Large intestine (tissue), 12 donors: ENCODE measurements at places on chromosomes 3 and 15. TPM values are rescaled to one million over a fixed set of nuclear protein-coding genes. Genes with fewer than 3 reads are reported as not detected.

GRCh38 chr3:119579366-119580066, at the start of gene ADPRH:
Gene ADPRH, plus strand, starts transcription at chr3:119579492. Its CDS starts 2,678 bp downstream, at chr3:119582170.
- DNase-seq = peak; percentile 95

DNA sequence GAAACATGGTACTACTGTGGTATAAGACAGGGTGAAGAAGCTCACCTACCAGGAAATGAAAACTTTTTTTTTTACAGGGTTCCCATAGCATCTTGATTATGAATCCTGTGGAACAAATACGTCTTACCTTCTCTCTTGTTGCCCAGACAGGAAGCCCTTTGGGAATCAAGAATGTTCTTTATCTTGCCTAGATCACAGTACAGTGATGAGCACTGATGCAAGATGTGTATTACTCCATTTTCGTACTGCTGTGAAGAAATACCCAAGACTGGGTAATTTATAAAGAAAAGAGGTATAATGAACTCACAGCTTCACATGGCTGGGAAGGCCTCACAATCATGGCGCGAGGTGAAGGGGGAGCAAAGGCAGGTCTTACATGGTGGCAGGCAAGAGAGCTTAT, 281.3 kb downstream of the UBE2E2 start:
- no peak for DNase-seq

DNA sequence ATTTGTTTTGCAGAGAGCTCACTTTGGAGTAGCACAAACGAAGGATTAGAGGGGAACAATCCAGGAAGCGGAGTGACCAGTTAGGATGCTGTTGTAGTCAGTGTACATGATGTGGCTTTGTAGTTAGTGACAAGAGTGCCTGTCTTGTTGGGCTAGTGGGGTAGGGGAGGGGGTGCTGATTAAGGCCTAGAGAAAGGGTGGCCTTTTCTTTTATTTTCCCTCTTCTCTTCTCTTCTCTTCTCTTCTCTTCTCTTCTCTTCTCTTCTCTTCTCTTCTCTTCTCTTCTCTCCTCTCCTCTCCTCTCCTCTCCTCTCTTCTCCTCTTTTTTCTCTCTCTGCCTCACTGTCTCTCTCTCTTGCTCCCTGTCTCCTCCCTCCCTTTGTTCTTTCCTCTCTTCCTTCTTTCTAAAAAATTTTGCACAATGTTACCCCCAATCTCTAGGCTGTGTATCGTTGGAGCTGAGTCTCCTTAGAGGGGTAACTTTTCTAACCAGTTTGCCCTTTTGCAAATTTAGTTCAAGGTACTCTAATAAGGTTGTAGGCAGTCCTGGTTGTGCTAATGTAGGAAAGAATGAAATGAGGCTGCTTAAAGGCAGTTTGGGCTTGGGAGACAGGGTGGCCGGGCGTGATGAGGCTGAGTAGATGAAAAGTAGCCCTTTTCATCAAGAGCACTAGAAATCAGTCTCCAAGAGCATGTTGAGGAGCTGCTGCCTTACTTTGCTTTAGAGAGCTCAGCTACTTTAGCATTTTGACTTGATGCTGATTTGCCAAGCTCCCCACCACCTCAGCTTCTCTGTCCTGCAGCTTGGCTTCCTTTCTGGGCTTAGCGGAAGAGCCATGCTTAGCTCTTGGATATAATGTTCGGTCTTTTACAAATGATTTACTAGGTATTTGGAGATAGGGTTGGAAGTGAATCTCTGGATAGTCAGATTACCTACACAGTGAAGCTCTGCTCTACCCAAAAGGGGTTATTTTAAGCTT, 58.6 kb downstream of the SV2B start:
- no peak for DNase-seq

- no peak for DNase-seq
Observed at GRCh38 chr3:19540464-19540863, 392.2 kb downstream of the KCNH8 start.

- no peak for DNase-seq
Observed at GRCh38 chr3:197746209-197746608, 3.5 kb upstream of the FYTTD1 start.

GRCh38 chr3:138594150-138594934, at the start of gene CEP70:
Gene CEP70, minus strand, starts transcription at chr3:138594260. Its CDS starts 21,333 bp downstream, at chr3:138572927.
- peak; percentile 95 for DNase-seq

- no peak for DNase-seq
Observed at GRCh38 chr3:180457225-180457624, 144.7 kb upstream of the TTC14 start.

DNA sequence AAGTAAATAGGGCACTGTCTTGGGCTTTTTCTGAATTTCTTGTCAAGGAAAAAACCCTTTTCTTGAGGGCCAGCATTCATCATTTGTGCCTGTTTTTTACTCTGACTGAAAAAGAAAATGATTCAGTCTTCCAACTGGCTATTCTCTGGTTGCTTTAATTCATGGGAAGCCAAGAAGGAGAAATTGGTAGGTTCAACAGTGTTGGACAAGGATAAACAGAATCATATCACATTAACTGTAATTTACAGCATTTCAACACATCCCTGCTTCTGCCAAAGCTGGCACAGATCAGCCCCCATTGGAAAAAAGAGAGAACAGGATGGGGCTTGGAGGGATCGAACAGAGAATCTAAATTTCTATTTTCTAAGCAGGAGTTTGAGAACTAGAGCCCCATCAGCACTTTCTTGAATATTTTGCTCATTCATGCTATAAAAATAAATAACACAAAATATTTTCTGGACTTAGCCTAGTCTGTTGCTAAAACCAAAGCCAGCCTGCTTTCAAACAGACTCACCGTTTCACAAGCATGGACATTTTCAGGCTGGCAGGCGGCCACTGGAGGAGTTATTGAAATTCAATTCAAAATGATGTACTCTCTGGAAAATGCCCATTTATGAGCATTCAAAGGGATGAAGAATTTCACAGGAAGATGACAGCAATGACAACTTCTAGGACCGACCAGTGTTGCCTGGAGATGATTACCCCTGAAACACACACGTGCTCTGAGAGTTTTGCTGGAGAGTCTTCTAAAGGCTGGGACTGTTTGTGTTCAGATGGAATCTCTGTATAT, 181.2 kb downstream of the WNT5A start:
- no peak for DNase-seq

The CCR1 gene
- 3.4 TPM for polyA plus RNA-seq

The CPLX3 gene
- not detected for polyA plus RNA-seq

DNA sequence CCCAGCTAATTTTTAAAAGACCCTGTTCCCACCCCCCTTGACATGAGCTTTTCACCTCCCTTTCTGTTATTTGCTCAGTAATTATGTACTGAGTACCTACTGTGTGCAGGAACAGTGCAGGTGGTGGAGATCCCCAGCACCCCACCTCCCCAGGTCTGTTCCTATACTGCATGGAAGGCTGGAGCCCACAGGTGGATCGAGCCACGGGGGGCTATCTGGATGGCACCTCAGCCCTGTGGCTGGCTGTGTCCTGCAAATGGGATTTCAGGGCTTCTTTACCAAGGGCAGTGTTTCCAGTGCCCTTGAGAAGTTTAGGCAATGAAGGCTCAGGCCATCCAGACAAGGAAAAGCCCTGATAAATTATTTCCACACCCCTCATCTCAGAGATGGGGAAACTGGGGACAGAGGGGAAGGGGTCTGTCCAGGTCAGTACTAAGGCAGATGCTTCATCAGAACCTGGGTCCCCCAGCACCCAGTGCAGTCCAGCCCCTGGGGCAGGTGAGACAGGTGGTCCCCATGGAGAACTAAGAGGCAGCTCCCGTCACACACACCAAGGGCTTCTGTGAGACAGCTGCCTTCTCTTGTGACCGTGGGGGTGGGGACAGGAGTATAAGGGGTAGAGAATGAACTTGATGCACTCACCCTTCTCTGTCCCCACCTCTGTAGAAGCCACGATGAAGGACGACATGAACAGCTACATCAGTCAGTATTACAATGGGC, 109.6 kb downstream of the ETFA start:
- no peak for DNase-seq

DNA sequence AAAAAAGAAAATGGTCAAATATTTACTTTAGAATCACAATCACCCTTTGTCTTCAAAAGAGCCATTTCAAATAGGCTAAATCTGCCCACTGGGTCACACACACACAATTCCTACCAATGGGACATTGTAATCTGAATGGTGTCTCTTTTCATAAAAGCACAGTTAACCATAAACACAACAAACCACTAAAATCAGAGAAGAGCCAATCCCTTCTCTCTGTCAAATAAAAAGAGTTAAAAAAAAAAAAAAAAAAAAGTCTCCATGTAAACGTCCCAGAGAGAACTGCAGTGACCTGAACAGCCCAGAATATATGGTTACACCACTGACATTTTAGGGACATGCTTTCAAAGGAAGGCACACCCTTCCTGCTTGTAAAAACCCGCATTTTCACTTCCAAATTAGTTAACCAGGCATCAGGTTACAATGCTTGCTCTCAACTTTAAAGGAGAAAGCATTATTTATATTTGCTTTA, 63.7 kb downstream of the PRICKLE2 start:
- DNase-seq = no peak
